ENCODE measurements at places on chromosomes 13 and 19. TPM values are rescaled to one million over a fixed set of nuclear protein-coding genes. Genes with fewer than 3 reads are reported as not detected.

DNA sequence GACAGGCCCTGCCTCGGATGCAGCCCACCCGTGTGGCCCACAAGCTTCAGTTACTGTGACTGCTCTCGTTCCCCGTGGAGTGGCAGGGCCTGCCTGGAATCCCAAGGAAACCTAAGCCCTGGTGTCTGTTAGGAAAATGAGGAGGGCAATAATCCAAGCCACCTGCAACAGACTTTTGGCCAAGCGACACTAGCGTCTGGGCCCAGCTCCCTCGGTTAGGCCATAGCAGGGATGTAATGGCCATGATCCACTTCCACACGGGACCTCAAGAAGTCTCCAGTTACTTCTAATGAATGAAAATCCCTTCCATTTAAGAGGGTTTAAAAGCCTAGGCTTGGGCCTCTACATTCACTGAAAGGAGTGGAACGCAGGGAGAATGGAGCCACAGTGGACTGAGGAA, 8.9 kb downstream of the ZC3H4 start:
- H3K4me3 ChIP-seq = no peak overlapping the region
- H3K27ac ChIP-seq = no peak overlapping the region
- peaks cover 61% of the 10 kb centered on the region for H3K4me1 ChIP-seq
- no peaks in the 10 kb centered on the region for H3K27me3 ChIP-seq
- no peak for DNase-seq

DNA sequence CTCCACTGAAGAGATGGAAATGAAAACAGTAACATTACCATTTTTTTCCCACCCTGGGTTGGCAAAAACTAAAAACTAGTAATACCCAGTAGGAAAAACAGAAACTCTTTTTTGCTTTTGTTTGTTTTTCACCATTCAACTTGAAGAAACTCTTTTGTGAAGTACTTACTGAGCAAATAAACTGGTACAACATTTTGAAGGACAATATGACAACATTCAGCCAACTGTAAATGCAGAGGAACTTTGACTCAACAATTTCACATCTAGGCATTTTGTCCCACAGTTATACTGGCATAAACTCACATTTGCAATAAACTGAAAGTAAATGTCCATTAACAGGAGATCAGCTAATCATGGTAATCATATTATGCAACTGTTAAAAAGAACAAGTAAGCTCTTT, 152.5 kb downstream of the RNF17 start:
- peaks cover 13% of the 10 kb centered on the region for H3K4me1 ChIP-seq
- no peak for DNase-seq
- H3K27me3 ChIP-seq = no peaks in the 10 kb centered on the region
- no peaks in the 10 kb centered on the region for H3K36me3 ChIP-seq

- H3K4me3 ChIP-seq = no peak overlapping the region
- H3K36me3 ChIP-seq = peaks cover 3% of the 10 kb centered on the region
- H3K27ac ChIP-seq = no peak overlapping the region
Measured at GRCh38 chr19:41430922-41431321, 3.7 kb upstream of the B3GNT8 start.

WIZ gene
- 60.6 TPM for total RNA-seq

GRCh38 chr19:6887316-6887715, at the start of gene ADGRE1:
Gene ADGRE1, plus strand, starts transcription at chr19:6887579. Its CDS starts 30 bp downstream, at chr19:6887609.
- DNase-seq = no peak
- no peak within 1 kb of the TSS for H3K4me3 ChIP-seq
- no peaks in the 10 kb centered on the region for H3K27me3 ChIP-seq
- H3K4me1 ChIP-seq = no peaks in the 10 kb centered on the region

- no peak overlapping the region for H3K4me3 ChIP-seq
- H3K27ac ChIP-seq = peak overlapping the region; percentile 78
- DNase-seq = no peak
- peaks cover 12% of the 10 kb centered on the region for H3K4me1 ChIP-seq
- peaks cover 6% of the 10 kb centered on the region for H3K27me3 ChIP-seq
- peaks cover 1% of the 10 kb centered on the region for H3K36me3 ChIP-seq
Measured at GRCh38 chr13:113664751-113665596, 2.0 kb upstream of the GRK1 start.

GRCh38 chr19:34178274-34178610, 5.9 kb downstream of the LSM14A start:
- no peak for DNase-seq
- peaks cover 57% of the 10 kb centered on the region for H3K4me1 ChIP-seq
- peak overlapping the region; percentile 6 for H3K27ac ChIP-seq
- no peak overlapping the region for H3K4me3 ChIP-seq

ZNF583 gene
- 11.3 TPM for total RNA-seq

REXO1 gene
- 42.8 TPM for total RNA-seq

IL17D gene
- 6.3 TPM for total RNA-seq

GRCh38 chr13:95536632-95537241, 15.8 kb upstream of the CLDN10 start:
- DNase-seq = no peak
- H3K4me1 ChIP-seq = peaks cover 34% of the 10 kb centered on the region
- H3K27ac ChIP-seq = no peak overlapping the region
- no peaks in the 10 kb centered on the region for H3K36me3 ChIP-seq
- H3K4me3 ChIP-seq = no peak overlapping the region

GRCh38 chr13:51331354-51331861, 8.1 kb upstream of the SERPINE3 start:
- H3K4me1 ChIP-seq = no peaks in the 10 kb centered on the region
- no peaks in the 10 kb centered on the region for H3K27me3 ChIP-seq
- no peak for DNase-seq
- H3K4me3 ChIP-seq = no peak overlapping the region

SPRY2 gene
- 136 TPM for total RNA-seq

MEDAG gene
- total RNA-seq = not detected

CLEC17A gene
- not detected for total RNA-seq
